ENCODE measurements at places on chromosomes 5 and 9.

DNA sequence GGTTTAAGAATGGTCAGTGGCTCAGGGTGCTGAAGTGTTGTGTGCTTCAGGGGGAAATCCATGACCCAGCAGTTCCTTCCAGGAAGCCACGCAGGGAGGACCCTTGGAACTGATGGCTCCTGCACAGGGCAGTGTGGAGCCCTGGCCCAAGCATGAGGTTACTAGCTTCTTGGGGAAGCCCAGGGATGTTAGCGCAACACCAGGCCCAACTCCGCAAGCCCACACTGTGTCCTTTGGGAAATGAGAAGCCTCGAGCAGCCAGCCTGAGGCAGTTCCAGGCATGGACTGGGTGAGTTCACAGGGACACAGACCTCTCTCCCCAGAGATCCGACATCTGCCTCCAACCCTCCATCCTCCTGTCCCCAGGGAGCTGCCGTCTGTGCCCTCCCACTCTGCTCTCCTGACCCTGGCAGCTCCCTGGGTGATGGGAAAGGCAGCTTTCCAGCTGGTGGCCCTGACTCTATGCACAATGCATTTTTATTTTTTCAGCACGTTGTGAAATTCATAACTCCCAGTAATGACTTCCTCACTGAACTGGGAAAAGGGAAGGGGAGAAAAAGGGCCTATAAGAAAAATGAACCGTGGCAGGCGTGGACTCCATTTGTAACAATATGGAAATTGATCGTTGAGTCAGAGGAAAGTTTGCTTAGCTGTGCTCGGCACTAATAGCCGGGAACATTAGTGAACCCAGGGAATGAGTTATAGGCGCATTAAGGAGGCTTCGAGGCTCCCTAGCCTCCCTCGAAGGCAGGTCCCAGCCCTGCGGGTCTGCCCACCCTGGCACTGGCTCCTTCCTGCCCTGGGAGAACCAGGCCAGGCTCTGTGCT is 34.1 kb downstream of the LMX1B start:
- no peak for DNase-seq

- peak; percentile 63 for DNase-seq
Measured at GRCh38 chr5:125198270-125198974, 452.0 kb upstream of the ZNF608 start.

DNA sequence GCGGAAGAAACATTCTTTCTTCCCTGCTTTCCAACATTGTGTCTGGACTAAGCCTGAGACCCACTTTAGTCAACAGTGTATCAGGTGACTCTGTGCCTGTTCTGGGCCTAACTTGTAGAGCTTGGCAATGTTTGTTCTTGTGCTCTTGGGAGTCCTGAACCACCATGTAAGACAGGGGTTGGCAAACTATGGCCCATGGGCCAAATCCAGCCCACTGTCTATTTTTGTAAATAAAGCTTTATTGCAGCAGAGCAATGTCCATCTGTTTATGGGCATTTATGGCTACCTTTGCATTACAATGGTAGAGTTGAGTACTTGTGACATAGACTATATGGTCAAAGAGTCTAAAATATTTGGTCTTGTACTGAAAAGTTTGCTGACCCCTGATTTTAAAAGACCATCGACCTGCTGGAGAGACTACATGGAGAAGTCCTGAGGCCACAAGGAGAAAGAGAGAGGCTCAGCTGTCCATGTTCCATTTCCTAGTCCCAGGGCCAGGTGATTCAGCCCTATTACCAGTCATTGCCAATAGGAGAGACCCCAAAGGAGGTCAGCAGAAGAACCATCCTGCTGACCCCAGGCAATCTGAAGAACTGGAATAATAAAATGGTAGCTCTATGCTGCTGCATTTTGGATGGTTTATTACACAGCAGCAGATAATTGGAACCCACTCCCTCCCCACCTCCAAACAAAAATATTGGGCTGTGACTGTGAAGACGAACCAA is 211.3 kb downstream of the AUH start:
- DNase-seq: no peak

DNA sequence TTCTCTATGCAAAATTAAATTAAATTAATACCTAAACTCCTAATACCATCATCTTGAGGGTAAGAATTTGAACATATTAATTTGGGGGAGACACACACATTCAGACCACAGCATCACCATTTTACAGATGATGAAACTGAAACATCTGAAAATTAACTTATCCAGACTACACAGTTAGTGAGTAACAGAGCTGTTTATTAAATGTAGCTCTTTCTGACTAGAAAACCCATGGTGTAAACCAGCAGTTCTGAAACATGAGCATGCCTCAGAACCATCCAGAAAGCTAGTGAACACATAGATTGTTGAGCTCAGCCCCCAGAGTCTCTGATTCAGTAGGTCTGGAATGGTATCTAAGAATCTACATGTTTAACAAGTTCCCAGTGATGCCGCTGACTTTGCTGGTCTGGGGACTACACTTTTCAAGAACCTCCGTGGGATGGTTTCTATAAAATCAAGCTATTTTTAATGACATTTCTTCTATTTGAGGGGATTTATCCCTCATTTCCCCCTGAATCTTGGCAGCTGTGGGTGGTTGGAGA is 113.5 kb downstream of the RORB start:
- no peak for DNase-seq

- DNase-seq: no peak
Measured at GRCh38 chr9:69385581-69386033, 60.6 kb downstream of the ENTREP1 start.

GRCh38 chr5:60958088-60958487 is 13.1 kb downstream of the NDUFAF2 start:
- DNase-seq: no peak

DNA sequence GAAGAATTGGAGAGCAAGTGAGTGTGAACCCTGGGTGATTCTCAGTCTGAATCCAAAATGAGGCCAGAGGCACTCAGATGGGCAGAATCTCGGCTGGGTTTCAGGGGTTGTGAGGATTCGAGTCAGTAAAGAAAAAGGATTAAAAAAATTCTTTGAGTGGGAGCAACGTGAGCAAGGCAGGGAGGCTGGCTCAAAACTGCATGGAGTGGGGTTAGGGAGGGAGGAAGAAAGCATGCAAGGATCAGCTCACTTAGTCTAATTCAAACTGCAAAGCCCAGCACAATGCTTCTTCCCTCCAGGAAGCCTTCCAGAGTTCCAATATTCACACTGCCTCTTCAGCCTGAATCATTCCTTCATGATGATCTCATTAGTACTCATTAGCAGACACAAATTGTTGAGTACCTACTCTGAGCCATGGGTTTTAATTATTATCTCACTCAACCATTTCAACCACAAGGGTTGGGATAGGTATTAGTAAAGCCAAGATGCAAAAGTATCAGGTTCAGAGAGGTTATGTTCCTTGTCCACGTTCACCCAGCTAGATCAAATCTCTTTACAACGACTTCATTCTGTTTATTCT is 95.8 kb downstream of the BRINP1 start:
- DNase-seq: no peak

DNA sequence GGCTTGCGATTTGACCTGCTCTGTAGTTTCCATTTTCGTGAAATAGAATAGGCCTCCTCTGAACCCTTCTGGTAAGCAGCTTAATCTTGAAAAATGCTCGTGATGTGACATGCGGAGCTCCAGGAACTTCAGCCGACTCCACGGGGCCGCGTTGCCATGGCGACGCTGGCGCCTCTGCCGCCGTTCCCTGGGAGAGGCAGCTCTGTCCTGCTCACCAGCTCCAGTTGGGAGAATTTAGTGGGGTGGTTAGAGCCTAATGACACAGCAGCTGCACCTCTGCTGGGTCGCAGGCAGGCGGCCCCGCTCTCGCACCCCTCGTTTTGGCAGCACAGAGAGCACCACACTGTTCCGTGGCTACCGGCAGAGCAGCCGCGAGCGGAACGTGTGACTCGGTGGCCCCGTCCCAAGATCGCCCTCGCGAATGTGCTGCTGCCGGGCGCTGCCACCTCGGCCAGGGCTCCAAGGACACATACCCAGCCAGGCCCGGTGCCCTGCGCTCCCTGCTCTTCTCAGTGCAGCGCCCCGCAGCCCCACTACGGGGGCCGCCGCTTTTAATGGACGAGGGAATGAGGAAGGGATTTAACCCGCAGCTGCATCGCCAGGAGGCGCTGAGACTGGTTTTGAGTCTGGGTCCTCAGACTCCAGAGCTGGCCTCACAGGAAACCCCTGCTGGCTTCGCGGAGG is 131.2 kb upstream of the LMX1B start:
- DNase-seq: no peak

DNA sequence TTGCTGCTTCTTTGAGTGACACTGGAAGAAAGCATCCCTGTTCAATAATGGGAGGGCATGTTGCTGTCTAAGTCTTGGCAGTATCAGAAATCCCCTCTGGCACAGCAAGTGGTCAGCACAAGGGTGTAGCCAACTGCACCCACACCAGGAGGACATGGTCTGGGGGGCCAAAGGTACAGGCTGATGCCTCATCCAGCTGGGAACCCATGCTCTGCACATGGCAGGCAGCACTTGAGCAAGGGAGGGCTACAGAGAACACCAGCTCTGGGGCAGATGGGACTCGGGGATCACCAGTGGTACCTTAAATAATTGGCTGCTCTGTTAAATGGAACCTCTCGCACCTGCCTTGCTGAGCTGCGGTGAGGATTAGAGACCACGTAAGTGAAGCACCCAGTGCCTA is 265.2 kb downstream of the SYK start:
- DNase-seq: no peak

- peak; percentile 1 for DNase-seq
Measured at GRCh38 chr9:77764894-77765780, 117.0 kb upstream of the GNA14 start.

DNA sequence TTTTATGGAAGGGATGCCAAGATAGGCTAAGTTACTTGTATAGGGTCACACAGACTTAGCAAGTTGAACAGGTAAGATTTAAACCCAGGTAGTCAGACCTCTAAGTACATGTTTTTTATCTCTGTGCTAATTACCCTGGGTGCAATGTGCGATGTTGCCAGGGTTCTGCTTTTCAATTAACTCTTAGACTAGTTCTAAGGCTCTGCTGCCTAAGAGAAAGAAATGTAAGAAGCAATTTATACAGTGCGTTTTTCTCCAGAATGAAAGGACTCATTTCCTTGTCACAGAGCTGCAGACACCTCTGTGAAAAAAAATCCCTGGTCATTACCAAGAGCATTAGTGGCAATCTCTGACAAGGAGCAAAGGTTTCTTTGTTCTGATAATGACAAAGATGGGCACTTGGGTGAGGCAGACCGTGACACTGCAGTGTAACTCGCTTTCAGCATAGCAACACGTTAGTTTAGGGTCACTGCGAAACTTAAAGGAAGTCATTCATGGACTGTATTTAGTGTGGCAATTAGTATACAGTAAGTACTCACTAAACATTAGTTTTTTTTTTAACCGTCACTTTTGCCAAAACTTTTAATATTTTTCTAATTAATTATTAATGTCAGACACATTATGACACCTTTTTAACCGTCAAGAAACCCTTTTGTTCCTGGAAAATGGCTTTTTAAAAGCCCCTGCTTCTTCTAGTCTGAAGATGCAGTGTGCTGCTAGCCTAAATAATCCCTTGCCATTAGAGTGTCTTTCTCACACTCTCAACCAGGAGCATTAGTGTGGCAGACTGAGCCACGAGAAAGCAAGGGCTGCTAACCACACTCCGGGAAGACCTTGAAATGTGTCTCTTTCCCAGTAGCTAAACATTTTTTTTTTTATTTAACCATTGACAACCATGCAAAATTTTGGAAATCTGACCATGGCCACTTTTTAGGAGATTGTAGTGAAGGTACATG is 520.0 kb upstream of the C9orf72 start:
- no peak for DNase-seq

GRCh38 chr5:173265433-173265832 is 30.4 kb upstream of the NKX2-5 start:
- no peak for DNase-seq

GRCh38 chr5:175551266-175551665 is 72.9 kb downstream of the SFXN1 start:
- DNase-seq: no peak

DNA sequence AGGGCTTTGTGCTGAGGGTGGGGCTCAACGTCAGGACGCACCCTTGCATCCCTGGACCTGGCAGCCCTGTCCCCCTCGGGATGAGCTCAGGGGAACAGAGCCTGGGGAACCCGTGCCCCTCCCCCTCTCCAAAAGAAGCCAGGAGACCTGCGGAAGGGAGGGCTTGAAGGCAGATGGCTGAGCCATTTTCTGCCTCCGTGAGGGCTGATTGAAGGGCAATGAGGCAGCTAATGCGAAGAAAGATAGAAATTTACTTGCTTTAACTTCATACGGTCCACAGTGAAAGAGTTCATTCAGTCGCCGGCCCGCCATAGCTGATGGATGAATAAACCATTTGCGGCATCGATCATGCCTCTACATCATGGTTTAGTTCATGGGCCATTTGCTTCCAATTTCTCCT is 28.8 kb downstream of the ASS1 start:
- DNase-seq: no peak

DNA sequence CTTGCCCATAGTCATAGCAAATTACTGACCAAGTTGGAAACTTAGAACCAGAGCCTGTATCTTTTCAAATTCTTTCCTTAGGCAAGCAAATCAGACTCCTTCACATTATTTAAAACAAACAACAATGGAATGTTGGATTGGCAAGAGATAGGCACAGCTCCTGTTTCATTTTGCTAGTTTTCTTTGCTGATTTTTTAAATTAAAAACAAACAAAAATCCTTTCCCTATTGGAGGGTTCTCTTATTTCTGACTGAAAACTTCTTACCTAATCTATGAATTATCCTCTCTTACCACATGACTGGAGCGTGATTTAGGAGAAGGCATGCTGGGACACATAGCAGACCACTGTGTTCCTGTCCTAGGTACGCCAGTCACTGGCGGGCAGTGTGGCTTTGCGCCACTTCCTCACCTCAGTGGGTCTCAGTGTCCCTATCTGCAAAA is 63.0 kb downstream of the TTC39B start:
- DNase-seq: no peak

- DNase-seq: no peak
Measured at GRCh38 chr9:16207161-16207560, 654.3 kb downstream of the CCDC171 start.

- DNase-seq: no peak
Measured at GRCh38 chr9:5879419-5880181, 11.1 kb upstream of the MLANA start.

GRCh38 chr9:536597-537511 is 304.6 kb upstream of the DMRT1 start:
- DNase-seq: peak; percentile 27

DNA sequence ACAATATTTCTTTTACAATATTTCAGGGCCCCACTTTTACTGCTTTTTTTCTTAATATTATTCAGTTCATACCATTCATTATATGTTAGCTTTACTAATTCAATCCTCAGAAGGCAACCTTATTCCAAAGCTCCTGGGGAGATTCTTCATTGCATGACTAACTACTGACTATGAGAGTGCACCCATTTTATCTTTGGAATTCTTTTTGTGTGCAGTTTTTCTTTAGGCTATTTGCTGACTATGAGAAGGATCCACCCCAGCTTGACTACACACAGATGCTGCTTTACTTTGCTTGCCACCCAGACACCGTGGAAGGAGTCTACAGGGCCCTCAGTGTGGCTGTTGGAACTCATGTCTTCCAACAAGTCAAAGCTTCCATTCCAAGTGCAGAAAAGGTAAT is 56.9 kb upstream of the IL7R start:
- no peak for DNase-seq

DNA sequence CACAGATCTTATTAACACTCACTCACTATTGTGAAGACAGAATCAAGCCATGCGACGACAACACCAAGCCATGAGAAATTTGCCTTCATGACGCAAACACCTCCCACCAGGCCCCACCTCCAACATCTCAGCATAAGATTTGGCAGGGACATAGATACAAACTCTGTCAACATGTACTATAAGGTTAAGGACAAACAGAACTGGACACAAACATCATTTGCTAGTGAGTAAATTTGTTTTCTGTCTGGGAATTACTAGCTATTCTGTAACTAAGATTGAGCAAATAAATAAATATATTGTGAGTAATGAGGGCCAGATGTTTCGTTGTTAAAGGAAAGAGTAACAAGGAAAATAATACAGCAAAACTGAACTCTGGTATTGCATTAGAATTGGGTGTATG is 15.7 kb upstream of the KCNN2 start:
- DNase-seq: no peak
